ENCODE measurements at places on chromosomes 16 and 17.

GRCh38 chr16:57529391-57530103 lies 6.8 kb downstream of the CCDC102A start:
- no peaks in the 10 kb centered on the region for H3K27me3 ChIP-seq
- no peaks in the 10 kb centered on the region for H3K36me3 ChIP-seq
- no peak for DNase-seq
- no peak overlapping the region for H3K4me3 ChIP-seq
- no peak overlapping the region for H3K27ac ChIP-seq

DNA sequence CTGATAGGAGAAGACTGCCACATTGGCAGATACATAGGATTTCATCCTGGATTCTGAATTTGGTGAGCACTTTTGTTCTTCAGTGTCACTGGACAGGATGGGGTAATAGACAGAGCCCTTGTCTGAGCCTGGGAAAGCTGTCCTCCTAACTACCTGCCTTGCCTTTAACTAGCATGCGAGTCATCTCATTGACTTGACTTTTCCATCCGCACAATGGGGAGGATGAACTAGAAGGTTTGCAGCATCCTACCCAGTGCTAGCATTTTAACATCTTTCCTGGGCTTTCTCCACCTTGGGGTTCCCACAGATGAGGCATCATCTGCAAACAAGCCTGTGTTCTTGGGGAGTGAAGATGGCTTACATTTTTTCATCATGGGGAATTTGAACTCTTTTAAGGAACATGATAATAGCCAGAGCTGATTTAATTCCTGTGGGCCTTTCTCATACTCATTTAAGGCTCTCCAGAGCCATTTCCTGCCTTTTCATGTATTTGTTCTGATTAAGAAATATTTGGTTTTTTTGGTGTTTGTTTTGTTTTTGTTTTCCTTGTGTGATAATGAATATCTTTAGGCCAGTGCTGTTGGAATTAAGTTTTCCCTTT lies 139.5 kb downstream of the MSI2 start:
- no peaks in the 10 kb centered on the region for H3K4me1 ChIP-seq
- no peaks in the 10 kb centered on the region for H3K27me3 ChIP-seq
- no peak overlapping the region for H3K27ac ChIP-seq
- no peak for DNase-seq
- no peak overlapping the region for H3K4me3 ChIP-seq
- H3K36me3 ChIP-seq, result no peaks in the 10 kb centered on the region

DNA sequence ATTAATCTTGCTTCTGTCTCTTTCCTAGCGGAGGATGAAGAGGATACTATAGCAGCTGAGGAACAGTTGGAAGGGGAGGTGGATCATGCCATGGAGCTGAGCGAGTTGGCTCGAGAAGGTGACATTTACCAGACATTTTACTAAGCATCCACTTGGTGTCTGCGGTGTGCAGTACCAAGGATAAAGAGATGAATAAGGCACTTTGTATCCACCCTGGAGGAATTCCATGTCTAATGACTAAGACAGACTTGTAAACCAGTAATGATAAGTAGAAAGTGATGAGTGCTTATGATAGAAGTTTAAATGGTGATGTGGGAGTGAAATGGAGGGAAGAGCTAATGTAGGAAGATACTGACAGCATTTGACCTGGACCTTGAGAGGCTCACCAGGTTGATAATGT lies 12.0 kb downstream of the SRCAP start:
- H3K36me3 ChIP-seq, result peaks cover 88% of the 10 kb centered on the region
- DNase-seq, result peak; percentile 75
- peak overlapping the region; percentile 27 for H3K27ac ChIP-seq
- no peaks in the 10 kb centered on the region for H3K27me3 ChIP-seq
- no peak overlapping the region for H3K4me3 ChIP-seq

- DNase-seq, result no peak
- H3K4me1 ChIP-seq, result peaks cover 31% of the 10 kb centered on the region
- no peaks in the 10 kb centered on the region for H3K27me3 ChIP-seq
- no peaks in the 10 kb centered on the region for H3K36me3 ChIP-seq
Measured at GRCh38 chr17:68775969-68776368, 174.8 kb upstream of the FAM20A start.

GRCh38 chr16:58455750-58456149 lies 44.2 kb upstream of the NDRG4 start:
- H3K36me3 ChIP-seq, result no peaks in the 10 kb centered on the region
- no peak overlapping the region for H3K27ac ChIP-seq
- no peak overlapping the region for H3K4me3 ChIP-seq
- DNase-seq, result no peak

GRCh38 chr16:28212532-28212873 lies 738 bp upstream of the XPO6 start:
- peaks cover 12% of the 10 kb centered on the region for H3K36me3 ChIP-seq
- H3K27ac ChIP-seq, result peak overlapping the region; percentile 81

DNA sequence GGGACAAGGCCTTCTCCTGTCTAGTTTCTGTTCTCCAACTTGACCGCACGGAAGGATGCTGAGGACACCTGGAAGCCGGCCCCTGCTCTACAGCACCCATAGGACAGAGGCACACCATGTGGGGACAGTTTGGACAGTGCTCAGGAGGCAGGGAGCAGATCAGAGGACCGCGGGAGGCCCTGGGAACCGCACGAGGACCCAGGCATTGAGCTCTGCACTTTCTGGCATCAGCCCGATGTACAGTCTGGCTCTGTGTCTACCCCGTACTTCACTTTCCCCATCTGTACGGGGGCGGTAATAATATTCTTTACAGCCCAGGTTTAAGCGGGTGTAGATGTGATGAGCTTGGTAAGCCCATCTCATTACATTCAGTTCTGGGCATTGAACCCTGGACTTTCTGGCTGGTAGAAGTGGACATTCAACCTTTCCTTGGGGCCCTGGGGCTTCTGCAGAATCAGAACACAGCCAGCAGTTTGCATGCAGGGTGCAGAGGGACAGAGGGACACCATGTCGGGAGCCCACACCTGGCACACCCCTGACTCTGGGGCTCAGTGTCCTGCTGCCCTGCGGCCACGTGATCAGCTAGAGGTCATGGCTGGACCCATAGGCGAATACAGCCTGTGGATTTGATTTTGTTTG lies 258.7 kb downstream of the SEC14L1 start:
- no peak overlapping the region for H3K4me3 ChIP-seq
- H3K27ac ChIP-seq, result 0 out of 2 replicates have a peak overlapping the region, but pooled peaks have one; percentile 31
- H3K27me3 ChIP-seq, result no peaks in the 10 kb centered on the region
- peaks cover 57% of the 10 kb centered on the region for H3K4me1 ChIP-seq
- H3K36me3 ChIP-seq, result no peaks in the 10 kb centered on the region

- H3K4me3 ChIP-seq, result no peak overlapping the region
- no peaks in the 10 kb centered on the region for H3K27me3 ChIP-seq
- DNase-seq, result no peak
- H3K4me1 ChIP-seq, result no peaks in the 10 kb centered on the region
Measured at GRCh38 chr16:26453215-26453614, 613.5 kb upstream of the C16orf82 start.

- H3K27ac ChIP-seq, result no peak overlapping the region
- H3K4me1 ChIP-seq, result no peaks in the 10 kb centered on the region
- no peak for DNase-seq
- no peaks in the 10 kb centered on the region for H3K27me3 ChIP-seq
- no peaks in the 10 kb centered on the region for H3K36me3 ChIP-seq
- no peak overlapping the region for H3K4me3 ChIP-seq
Measured at GRCh38 chr16:13992976-13993375, 73.0 kb downstream of the ERCC4 start.

DNA sequence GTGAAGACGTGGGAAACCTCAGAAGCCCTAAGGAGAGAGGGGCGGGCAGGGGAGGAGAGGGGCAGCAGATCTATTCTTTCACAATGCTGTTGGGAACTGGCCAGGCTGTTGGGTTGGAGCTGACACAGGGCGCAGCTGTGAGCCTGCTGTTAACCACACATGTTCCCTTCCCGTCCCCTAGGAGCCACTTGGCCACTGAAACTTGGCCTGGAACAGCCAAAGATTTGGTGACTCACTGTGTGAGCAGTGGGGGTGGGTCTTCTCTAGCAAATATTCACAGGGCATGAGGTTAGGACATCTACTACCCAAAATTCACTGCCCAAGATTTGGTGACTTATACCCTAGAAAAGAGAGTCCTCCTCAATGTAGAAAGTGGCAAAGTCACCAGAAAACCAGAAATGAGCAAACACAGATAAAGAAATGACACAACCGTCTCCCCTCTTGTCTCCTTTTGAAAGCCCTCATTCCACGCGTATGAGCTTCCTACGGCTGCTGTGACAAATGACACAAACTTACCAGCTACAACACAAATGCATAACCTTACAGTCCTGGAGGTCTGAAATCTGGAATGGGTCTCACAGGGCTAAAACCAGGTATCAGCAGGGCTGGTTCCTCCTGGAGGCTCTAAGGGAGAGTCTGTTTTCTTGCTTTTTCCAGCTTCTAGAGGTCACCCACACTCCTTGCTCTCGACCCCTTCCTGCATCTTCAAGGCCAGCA lies 6.3 kb downstream of the TBC1D16 start:
- H3K27me3 ChIP-seq, result no peaks in the 10 kb centered on the region
- H3K4me3 ChIP-seq, result peak overlapping the region; percentile 52
- DNase-seq, result peak; percentile 86
- H3K4me1 ChIP-seq, result peaks cover 25% of the 10 kb centered on the region
- H3K27ac ChIP-seq, result peak overlapping the region; percentile 71

- peak overlapping the region; percentile 33 for H3K4me3 ChIP-seq
- peaks cover 46% of the 10 kb centered on the region for H3K4me1 ChIP-seq
- H3K27ac ChIP-seq, result peak overlapping the region; percentile 89
- H3K36me3 ChIP-seq, result no peaks in the 10 kb centered on the region
- H3K27me3 ChIP-seq, result no peaks in the 10 kb centered on the region
- peak; percentile 99 for DNase-seq
Measured at GRCh38 chr16:84603140-84603816, 14.6 kb downstream of the COTL1 start.

- no peak overlapping the region for H3K27ac ChIP-seq
- no peak overlapping the region for H3K4me3 ChIP-seq
- DNase-seq, result no peak
- H3K36me3 ChIP-seq, result peaks cover 43% of the 10 kb centered on the region
- H3K27me3 ChIP-seq, result no peaks in the 10 kb centered on the region
- peaks cover 3% of the 10 kb centered on the region for H3K4me1 ChIP-seq
Measured at GRCh38 chr17:45276031-45276430, 14.1 kb upstream of the SPATA32 start.

GRCh38 chr17:79062691-79063090 lies 11.9 kb upstream of the ENGASE start:
- H3K4me1 ChIP-seq, result no peaks in the 10 kb centered on the region
- no peak overlapping the region for H3K4me3 ChIP-seq
- 0 out of 2 replicates have a peak, but pooled peaks cover 5% of the 10 kb centered on the region for H3K27me3 ChIP-seq
- no peak for DNase-seq
- no peaks in the 10 kb centered on the region for H3K36me3 ChIP-seq

- no peak overlapping the region for H3K4me3 ChIP-seq
- peak; percentile 84 for DNase-seq
- peak overlapping the region; percentile 68 for H3K27ac ChIP-seq
- peaks cover 35% of the 10 kb centered on the region for H3K4me1 ChIP-seq
Measured at GRCh38 chr16:68298907-68299561, 11.7 kb downstream of the SLC7A6OS start.

GRCh38 chr17:21500064-21500463 lies 123.9 kb downstream of the KCNJ12 start:
- H3K27ac ChIP-seq, result no peak overlapping the region
- no peaks in the 10 kb centered on the region for H3K4me1 ChIP-seq
- H3K4me3 ChIP-seq, result no peak overlapping the region
- no peaks in the 10 kb centered on the region for H3K36me3 ChIP-seq
- H3K27me3 ChIP-seq, result peaks cover 16% of the 10 kb centered on the region

GRCh38 chr17:48241131-48241591 lies 133.6 kb downstream of the SNX11 start:
- peak overlapping the region; percentile 56 for H3K27ac ChIP-seq
- no peaks in the 10 kb centered on the region for H3K27me3 ChIP-seq
- H3K4me1 ChIP-seq, result peaks cover 70% of the 10 kb centered on the region
- DNase-seq, result peak; percentile 82
- no peaks in the 10 kb centered on the region for H3K36me3 ChIP-seq

DNA sequence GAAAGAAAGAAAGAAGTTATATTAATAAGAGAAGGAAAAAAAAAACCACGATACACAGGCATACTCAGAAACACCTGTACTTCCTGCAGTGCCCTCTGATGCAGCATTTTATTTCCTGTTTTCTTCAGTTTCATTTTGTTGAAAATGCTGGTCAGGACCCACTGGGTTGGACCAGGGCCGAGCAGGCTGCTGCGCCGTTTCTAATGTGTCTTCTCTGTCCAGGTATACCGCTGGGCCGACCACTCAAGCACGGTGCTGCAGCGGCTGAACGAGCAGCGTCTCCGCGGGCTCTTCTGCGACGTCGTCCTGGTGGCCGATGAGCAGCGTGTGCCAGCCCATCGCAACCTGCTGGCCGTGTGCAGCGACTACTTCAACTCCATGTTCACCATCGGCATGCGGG lies 8.3 kb downstream of the KLHL36 start:
- H3K4me3 ChIP-seq, result no peak overlapping the region
- 0 out of 2 replicates have a peak, but pooled peaks cover 3% of the 10 kb centered on the region for H3K4me1 ChIP-seq
- no peak for DNase-seq
- H3K27ac ChIP-seq, result no peak overlapping the region
- no peaks in the 10 kb centered on the region for H3K27me3 ChIP-seq

- DNase-seq, result no peak
- H3K36me3 ChIP-seq, result peaks cover 13% of the 10 kb centered on the region
- no peaks in the 10 kb centered on the region for H3K4me1 ChIP-seq
- H3K27ac ChIP-seq, result no peak overlapping the region
- no peak overlapping the region for H3K4me3 ChIP-seq
Measured at GRCh38 chr17:47980541-47980940, 9.6 kb downstream of the CDK5RAP3 start.

- H3K4me1 ChIP-seq, result peaks cover 28% of the 10 kb centered on the region
- no peak overlapping the region for H3K27ac ChIP-seq
- H3K27me3 ChIP-seq, result no peaks in the 10 kb centered on the region
- no peak overlapping the region for H3K4me3 ChIP-seq
- no peak for DNase-seq
Measured at GRCh38 chr16:83532634-83533033, 275.1 kb upstream of the HSBP1 start.

GRCh38 chr17:45312477-45313420 lies 4.1 kb downstream of the MAP3K14 start:
- H3K27ac ChIP-seq, result peak overlapping the region; percentile 68
- H3K27me3 ChIP-seq, result no peaks in the 10 kb centered on the region
- H3K4me3 ChIP-seq, result peak overlapping the region; percentile 53
- no peaks in the 10 kb centered on the region for H3K36me3 ChIP-seq
- H3K4me1 ChIP-seq, result peaks cover 61% of the 10 kb centered on the region
- peak; percentile 42 for DNase-seq

DNA sequence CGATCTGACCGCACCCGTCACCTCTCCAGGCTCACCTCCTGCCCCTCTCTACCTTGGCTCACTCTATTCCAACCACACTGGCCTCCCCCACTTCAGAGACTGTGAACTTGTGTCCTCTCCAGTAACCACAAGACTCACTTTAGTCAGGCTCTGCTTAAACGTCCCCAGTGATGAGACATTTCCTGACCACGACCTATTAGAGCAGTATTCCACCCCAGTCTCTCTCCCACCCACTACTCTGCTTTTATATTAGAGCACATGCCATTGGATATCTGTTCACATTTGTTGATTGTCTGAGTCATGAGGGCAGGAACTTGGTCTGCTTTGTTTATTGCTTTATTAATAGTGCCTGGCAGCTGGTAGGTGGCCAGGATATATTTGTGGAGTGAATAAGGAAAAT lies 20.1 kb downstream of the COX11 start:
- DNase-seq, result peak; percentile 90
- H3K4me3 ChIP-seq, result no peak overlapping the region
- H3K27ac ChIP-seq, result peak overlapping the region; percentile 26
- no peaks in the 10 kb centered on the region for H3K27me3 ChIP-seq
- peaks cover 40% of the 10 kb centered on the region for H3K4me1 ChIP-seq
- H3K36me3 ChIP-seq, result no peaks in the 10 kb centered on the region
